ENCODE measurements at places on chromosomes 7 and 10.

DNA sequence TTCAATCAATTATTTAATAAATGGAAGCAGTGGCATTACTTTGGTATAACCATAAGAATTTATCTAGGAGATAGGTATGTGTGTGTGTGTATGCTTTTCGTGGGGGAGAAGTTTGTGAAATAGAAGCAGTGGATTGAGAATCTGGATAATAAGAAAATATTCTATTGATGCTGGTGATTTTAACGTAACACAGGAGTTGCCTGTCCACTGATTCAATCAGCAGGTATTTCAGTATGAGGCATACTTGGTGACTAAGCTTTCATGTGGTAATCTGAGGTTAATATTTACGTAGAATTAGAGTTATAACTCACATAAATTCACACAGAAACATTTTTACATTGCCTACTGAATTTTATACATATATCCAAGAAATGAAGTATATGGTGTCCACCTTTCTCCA lies 568.0 kb downstream of the ZWINT start:
- DNase-seq = no peak

DNA sequence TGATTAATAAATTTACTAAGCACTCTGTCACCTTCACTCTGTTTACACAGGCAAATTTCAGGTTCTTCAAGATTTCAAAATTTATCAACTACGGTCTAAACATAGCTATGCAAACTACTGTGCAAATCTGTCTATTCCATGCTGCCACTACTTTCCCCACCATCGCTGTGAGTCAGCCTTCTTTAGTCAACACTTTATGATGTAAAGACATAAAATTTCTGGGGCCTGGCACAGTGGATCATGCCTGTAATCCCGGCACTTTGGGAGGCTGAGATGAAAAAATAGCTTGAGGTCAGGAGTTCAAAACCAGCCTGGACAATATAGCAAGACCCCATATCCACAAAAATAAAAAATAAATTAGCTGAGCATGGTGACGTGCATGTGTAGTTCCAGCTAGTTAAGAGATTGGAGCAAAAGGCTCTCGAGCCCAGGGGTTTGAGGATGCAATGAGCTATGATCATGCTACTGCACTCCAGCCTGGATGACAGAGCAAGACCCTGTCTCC lies 42.6 kb downstream of the CNOT4 start:
- DNase-seq = no peak

- no peak for DNase-seq
Observed at GRCh38 chr10:121531076-121531829, 67.0 kb downstream of the FGFR2 start.

DNA sequence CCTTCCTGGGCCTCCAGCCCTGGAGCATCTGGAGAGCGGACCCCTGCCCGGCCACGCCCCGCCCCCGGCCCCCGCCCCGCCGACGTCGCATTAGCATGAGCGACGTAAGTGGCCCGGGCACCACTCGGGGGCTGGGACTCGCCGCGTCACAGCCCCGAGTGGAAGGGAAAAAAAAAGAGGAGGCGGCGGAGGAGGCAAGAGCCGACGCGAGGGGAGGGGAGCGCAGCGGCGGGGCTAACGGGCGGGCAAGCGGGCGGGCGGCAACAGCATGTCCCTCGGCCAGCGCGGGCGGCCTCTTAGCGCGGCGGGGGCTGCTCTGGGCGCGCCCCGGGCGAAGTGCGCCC lies at the start of gene SLC18A3:
TSS of gene SLC18A3 (plus strand) at position 197 of the 344 bp plus-strand sequence. CDS start 431 bp downstream, outside the sequence.
- DNase-seq = peak; percentile 65

DNA sequence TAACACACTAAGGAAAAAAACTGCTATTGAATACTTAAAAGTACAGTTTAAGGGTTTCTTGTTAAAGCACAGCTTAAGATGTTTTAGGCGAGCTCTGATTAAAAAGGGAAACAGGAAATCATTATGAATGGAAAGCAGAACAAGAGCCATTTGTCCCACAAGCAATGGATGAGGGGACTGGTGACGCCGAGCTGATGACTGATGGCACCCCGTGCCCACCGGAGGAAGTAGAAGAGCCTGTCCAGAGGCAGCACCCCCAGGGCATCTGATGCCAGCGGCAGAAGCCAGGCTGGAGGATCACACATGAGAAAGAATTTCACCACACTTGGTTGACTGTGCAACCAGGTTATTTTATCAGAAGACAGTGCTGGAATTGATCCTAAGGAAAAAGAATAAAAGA lies 15.0 kb upstream of the INSIG1 start:
- DNase-seq = no peak

GRCh38 chr7:19772841-19773760 lies at the start of gene TMEM196:
TSS of gene TMEM196 (minus strand) at chr7:19773617. CDS start at chr7:19772696, 921 bp downstream.
- DNase-seq = peak; percentile 88

DNA sequence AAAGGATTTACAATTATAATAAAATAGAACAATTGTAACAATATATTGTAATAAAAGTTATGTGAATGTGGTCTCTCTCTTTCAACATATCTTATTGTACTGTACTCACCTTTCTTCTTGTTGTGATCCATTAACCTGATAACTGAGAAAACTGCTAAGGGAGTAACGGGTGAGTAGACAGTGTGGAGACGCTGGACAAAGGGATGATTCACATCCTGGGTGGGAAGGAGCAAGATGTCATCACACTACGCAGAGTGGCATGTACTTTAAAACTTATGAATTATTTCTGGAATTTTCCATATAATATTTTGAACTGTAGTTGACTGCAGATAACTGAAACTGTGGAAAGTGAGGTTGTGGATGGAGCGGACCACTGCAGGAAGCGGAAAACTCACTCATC lies 91.2 kb upstream of the PLPP4 start:
- no peak for DNase-seq

- no peak for DNase-seq
Observed at GRCh38 chr7:48634116-48634632, 290.2 kb upstream of the CDC14C start.

DNA sequence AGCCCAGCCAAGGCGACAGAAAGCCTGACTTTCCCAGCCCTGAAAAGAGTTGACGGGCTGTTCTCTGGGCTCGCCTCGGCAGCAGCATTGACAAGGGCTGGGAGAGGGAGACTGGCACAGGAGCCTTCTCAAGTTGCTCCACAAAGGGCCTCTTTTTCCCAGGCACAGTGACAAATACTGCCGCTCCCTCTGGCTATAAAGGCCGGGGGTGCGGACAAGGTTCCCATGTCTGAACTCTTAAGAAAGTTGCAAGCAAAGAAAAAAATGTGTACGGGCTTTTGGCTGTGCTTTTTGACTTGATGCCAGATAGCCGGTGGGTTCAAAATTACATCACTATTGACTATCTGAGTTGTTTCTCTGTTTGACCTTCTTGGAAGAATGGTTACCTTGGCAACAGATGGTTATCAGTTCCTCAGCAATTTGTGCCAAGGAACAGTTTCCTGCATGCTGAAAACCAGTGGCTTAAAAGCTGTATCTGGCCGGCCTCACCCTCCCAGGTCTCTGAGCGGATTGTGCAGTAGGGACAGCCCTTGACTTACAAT lies 115.9 kb upstream of the EEPD1 start:
- DNase-seq = peak; percentile 86

DNA sequence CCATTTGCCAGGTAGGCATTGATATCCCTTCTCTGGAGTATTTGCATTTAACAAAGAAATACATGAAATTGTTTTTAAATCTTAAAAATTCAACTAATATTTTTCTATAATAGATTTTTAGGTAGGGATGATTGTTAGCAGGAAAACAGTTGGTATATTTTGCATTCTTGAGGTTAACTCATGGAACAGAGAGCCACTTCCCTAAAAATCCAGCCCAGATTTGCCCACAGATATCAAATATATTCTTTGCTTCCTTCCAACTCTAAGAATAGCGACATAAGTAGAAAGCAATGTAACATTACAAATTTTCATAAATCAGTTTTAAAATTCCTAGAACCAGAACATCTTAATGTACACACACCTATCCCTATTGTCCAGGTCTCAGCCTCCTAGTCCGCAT lies 45.0 kb upstream of the ANLN start:
- no peak for DNase-seq

GRCh38 chr7:75756991-75757676 lies 14.9 kb downstream of the CCL26 start:
- no peak for DNase-seq

- DNase-seq = no peak
Observed at GRCh38 chr7:6641305-6642035, 4.4 kb downstream of the ZNF316 start.

DNA sequence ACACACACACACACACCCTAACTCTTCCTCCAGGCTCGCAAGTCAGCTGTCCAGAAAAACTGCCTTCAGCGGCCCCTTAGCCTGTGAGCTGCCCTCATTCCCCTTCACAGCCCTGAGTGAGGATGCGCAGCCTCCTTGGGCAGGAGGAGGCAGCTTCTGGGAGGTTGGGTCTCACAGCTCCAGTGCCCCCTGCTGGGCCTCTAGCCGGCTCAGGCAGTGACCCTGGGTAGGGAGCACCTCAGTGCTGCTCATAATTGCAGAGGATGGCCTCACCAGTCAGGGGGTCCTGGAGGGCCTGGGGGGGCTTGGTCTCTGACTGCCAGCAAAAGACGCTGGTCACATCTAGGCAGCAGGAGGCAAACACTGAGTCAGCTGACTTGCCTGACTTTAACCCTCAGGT lies 43.7 kb downstream of the ZNF273 start:
- no peak for DNase-seq

- no peak for DNase-seq
Observed at GRCh38 chr7:127946847-127947246, 84.4 kb downstream of the LRRC4 start.

- DNase-seq = no peak
Observed at GRCh38 chr10:112120491-112120890, 63.1 kb downstream of the GPAM start.

DNA sequence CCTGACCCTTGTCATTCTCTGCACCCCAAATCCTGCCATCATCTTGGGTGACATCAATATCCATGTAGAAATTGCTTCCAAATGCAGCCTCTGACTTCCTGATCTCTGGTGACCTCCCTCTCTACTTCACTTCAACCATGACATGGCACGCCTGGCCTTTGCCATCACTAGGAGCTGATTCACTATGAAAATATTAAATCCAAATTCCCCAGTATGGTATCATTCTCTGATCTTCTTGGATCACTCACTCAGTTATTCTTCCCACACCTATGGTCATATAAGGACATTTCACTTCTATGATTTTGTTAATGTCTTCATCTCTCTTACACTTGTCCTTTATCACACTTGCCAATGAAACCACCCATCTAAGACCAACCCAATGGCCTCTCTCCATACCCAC lies 73.7 kb upstream of the ODAD2 start:
- no peak for DNase-seq

DNA sequence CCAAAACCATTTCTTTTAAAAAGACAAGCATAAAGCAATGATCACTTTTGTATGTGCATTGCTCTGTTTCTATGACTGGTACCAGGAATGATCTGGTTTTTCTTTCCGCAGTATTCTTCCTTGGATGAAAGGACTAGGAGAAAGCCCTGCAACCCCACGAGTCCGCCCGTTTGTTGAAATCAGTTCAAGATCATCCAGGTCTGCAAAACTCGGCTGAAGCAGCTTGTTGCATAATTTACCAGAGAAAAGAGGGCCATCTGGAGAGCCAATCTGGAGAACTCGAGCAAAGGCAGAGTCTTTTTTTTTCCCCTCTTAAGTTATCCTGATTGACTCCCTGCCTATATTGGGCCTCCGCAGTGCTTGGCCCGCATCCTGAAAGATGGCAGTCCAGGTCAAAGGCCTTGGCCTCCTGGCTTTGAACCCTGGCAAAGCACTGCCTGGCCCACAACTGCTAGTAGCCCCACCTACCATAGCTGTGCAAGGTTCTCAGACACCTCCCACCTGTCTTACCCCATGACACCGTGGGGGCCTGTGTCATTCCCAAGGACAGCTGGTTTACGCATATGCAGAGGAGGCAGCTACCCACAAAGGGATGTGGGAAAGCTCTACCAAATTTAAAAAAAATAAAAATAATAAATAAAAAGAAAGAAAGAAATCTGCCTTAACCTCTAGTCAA lies 572.2 kb downstream of the INHBA start:
- no peak for DNase-seq

DNA sequence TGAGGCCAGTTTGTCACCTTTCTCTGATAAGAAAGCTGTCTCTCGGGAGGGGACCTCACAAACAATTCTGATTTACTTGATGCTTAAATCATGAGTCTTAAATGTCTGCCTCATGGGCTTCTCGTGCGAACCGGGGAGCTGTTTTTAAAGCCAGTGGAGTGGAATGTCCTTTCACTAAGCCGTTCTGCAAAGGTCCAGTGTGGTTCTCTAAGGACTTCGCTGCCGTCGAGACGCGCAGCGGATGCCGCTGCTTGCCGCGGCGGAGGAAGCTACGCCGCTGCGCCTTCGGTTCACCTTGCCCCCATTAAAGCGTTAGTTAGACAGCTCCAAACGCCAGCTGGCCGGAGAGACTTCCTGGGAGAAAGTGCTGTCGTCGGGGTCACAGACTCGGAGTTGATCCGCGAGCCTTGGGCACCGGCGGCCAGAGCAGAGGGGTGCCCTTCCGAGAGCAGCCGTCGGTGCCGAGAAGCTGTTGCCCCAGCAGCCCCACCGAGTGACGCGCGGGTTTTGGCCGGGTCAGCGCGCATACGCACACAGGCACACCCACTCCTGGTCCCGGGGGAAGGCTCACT lies 1.3 kb upstream of the HMX3 start:
- peak; percentile 64 for DNase-seq

GRCh38 chr7:134083766-134084487 lies 43.2 kb upstream of the LRGUK start:
- DNase-seq = no peak

- peak; percentile 16 for DNase-seq
Observed at GRCh38 chr7:80095545-80095944, 39.1 kb upstream of the GNAI1 start.

DNA sequence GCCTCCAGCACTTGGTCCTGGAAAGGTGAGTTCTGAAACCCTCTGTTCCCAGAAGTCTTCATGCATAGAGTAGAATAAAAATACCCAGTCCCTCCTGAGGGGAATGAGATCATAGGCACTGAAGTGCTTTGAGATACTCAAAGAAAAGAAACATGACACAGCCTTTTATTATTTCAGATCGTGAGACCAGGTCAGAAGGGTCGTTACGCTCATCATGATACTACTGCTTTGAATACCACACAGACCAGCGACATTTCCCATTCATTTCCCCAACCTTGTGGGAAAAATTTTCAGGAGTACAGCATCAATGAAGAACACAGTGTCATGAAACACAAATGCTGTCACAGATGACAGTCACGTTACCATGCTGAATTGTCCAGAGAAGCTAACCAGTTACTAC lies 15.0 kb downstream of the CLRN3 start:
- DNase-seq = no peak

GRCh38 chr7:39527951-39528350 lies 38.3 kb upstream of the YAE1 start:
- DNase-seq = no peak
